ENCODE measurements at places on chromosomes 1 and 21.

DNA sequence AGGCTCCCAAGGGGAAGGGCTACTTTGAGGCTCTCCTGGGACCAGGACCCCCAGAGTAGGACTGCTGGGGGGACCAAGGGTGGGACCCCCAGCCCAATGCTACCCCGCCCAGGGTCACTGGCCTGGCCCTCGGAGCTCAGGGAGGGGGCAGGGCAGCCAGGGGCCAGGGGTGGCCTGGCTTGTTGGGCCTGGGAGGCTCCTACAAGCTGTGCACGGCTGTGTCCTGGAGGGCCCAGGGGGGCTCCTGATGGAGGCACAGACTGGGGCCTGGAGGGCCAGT, 2.2 kb downstream of the HES4 start:
- no peak for DNase-seq

- no peak for DNase-seq
Measured at GRCh38 chr1:180327089-180327488, 97.0 kb downstream of the LHX4 start.

DNA sequence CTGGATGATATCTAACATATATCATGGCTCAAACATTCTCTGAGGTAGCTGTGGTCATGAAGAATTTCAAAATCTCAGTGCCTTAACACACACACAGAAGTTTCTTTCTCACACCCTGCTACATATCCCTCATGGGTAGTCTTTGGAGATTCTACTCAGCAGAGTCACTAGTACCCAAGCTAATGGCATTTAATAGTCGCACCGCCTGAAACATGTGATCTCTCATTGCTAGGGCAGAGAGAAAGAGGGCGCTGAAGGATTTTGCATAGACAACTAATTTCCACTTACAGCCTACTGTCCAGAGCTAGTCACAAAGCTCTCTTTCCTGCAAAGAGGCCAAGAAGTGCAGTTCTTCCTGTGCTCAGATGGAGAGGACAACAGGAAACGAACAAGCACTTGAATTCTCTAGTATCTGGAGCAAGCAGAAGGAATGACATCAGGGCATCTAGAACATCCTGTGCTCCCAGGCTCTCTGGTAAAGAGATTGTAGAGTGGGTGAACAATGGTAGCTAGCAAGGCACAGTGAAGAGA, 183.4 kb upstream of the PTBP2 start:
- no peak for DNase-seq

- DNase-seq, result no peak
Measured at GRCh38 chr21:17442165-17442564, 70.7 kb upstream of the CXADR start.

DNA sequence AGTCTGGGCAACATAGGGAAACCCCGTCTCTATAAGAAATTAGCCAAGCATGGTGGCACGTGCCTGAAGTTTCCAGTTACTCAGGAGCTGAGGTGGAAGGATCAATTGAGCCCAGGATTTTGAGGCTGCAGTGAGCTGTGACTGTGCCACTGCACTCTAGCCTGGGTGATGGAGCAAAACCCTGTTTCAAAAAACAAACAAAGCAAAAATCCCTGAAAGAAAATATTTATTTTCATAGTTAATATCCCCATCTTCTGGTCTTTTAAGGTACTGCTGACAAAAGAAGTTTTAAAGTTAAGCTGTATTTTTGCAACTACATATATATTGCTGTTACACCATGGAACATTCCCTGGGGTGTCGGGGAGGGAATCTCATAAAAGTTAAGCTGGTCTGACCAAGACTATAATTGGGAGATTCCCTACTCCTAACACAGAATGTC, 26.0 kb downstream of the VAMP4 start:
- DNase-seq, result no peak

DNA sequence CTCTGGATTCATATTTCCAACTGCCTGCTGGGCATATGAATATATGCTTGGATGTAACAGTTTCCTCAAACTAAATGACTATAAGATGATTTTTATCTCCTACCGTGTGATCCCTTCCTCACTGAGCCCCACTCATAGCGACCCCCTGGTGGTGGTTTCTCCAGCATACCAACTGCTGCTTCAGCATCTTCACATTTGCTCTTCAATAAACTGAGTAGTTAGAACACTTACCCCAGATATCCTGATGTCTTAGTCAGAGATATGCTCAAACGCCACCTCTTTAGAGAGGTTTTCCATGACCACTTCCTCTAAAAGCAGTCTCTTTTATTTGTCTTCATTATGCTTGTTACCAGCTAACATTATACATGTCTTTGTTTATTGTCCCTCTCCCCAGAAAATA, 10.2 kb upstream of the HNRNPR start:
- no peak for DNase-seq

DNA sequence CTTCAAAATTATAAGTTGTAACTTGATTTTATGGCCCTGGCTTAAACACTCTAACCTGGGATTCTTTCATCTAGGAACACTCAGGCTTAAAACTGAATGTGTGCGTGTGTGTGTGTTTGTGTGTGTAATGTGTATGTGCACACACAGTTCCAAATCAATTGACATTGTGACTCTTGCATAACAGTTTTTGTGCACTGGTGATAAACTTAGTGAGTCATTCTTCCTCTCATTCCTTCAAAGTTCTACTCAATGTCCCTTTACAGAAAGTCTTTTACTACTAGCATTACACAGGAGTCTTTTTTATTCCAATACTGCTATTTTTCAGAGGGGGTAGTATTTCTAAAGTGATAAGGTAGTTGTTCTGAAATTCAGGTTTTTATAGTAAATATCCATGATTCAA, 943.6 kb downstream of the KCNT2 start:
- DNase-seq, result no peak

DNA sequence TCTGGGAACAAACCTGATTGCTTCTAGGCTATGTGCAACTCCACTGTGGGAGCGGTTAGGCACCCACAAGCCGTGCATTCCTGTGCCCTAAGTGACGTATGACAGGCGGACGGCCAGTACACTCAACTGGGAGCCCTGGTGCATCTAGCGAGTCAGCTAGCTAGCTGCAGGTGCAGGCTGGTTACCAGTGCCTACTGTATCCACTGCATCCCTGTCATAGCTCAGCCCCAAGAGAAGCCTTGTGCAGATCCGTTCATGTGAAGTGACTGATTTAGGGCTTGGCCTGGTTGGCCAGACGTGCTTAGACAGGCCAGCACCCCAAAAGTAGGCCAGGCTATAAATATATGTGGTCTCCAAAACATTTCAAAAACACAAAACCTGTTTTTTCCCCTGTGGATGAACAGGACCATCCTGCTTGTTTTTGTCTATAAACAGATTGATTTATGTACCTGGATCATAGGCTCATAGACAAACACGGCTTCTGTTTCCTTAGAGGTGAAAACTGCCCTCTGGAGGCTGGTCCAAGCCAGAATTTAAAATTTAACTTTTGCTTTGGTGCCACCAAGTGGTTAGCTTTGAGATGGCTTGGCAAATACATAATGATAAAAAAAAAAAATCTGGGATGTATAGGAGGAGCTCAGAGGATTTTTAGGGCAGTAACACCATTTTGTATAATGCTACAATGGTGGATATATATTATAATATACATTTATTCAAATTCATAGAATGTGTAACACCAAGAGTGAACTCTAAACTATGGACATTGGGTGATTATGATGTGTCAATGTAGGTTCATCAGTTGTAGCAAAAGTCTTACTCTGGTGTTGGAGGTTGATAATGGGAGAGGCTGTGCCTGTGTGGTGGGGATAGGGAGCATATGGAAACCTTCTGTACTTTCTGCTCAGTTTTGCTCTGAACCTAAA, 68.5 kb downstream of the GIPC2 start:
- no peak for DNase-seq

DNA sequence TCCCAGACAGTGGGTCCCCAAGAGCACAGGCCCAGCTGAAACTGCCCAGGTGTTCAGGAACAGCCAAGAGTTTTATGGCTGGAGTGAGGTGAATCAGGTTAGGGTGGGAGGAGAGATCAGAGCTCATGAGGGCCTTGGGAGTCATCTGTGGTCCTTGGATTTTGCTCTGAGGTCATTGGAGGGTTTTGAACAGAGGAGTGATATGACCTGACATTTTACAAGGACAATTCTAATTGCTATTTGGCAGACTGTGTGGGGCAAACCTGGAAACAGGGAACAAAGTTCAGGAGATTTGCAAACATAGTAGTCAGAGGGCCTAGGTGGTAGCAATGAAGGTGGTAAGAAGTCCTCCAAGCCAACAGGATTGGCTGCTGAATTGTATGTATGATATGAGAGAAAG, 31.1 kb upstream of the LRRN2 start:
- no peak for DNase-seq

- DNase-seq, result no peak
Measured at GRCh38 chr1:180982422-180982821, 40.2 kb downstream of the STX6 start.

DNA sequence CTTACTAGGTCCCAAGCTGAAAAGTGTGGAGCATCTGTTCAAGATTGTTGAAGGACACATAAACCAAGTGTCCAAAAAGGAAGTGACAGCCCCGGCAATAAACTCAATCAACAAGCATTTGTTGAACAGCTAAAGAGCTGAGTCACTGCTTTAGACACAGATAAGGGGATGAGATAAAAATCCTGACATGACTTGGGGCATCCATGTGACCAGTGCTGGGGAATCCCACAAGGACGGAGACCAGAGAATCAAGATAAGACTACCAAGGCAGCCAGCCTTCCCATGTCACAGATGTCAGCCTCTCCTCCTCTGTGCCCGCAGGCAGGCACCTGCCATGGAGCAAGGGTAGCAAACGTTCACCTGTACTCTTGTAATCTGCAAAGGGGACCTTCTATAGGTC, 118.6 kb upstream of the KAZN start:
- DNase-seq, result no peak

DNA sequence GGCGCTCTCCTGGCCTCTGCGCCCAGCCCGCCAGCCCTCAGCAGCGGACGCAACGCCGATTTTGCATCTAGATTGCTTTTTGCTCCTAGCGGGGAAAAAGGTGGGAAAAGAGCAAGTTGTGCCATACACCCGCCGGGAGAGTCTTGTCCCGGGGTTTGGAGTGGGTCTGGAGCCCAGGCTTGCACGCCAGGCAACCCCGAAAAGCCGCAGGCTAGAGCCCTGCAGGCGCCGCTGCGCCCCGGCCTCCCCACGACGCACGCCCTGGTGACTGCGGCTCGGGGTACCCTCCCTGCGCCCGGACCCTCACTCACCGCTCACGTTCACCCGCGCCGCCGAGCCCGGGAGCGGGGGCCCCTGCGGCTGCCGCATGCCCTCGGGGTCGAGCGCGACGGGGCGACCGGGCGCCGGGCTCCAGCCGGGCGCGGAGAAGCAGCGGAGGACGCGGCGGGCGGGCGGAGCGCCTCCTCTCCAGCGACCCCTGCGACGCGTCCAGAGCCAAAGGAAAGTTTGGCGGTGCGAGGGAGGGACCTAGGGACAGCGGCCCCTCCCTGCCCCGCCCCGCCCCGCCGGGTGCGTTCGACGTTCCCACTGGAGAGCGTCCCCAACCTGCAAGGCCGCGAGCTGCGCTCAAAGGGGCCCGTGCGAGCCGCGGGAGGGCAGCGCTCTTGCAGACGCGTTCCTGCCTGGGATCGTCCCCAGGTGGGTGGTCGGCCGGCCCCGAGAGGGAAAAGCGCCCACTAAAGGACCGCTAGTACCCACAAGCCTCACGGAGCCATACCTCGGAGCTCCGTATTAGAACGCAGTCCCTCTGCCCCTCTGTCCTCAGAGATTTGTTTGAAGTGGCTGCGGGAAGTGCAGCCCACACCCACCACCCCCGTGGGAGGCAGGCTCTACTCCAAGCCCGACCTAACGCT, at the start of gene LPAR3:
Gene LPAR3 (minus strand): TSS at position 502 of the 914 bp plus-strand sequence. CDS start 27,086 bp downstream, outside the sequence.
- no peak for DNase-seq

- no peak for DNase-seq
Measured at GRCh38 chr1:202235003-202235660, 41.5 kb downstream of the LGR6 start.

- DNase-seq, result no peak
Measured at GRCh38 chr1:53409695-53410094, 49.5 kb upstream of the DMRTB1 start.

GRCh38 chr1:118116909-118117308, 68.1 kb downstream of the SPAG17 start:
- no peak for DNase-seq

GRCh38 chr1:33970148-33970825, 106.4 kb downstream of the HMGB4 start:
- no peak for DNase-seq

DNA sequence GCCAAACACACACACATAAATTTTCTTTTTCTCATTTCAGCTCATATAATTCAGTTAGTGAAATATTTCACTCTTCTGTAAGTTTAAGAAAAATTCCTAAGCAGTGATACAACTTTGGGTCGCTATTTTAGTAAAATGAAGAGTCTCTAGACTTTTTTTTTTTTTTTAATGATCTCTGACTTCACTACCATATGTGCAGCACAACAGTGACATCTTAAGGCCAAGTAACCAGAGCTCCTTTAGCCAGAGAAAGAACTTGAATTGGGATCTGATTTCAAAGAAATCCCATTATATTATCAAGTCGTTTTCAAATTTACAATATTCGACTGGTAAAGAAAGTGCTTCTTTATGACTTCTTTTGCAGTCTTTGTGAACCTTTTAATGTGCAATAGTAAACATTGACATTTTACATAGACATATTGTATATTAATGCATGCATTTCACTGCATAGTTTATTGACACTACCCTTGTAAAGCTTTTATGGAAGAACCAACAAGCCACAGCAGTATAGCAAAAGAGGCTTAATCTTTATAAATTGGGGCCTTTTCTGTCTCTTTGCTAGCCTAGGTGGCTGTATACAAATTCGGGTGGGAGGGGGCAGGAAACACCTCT, 62.2 kb downstream of the LRRC40 start:
- DNase-seq, result no peak

GRCh38 chr1:184352776-184353175, 34.1 kb upstream of the C1orf21 start:
- DNase-seq, result no peak

- DNase-seq, result no peak
Measured at GRCh38 chr21:32994305-32994704, 31.4 kb upstream of the OLIG2 start.

DNA sequence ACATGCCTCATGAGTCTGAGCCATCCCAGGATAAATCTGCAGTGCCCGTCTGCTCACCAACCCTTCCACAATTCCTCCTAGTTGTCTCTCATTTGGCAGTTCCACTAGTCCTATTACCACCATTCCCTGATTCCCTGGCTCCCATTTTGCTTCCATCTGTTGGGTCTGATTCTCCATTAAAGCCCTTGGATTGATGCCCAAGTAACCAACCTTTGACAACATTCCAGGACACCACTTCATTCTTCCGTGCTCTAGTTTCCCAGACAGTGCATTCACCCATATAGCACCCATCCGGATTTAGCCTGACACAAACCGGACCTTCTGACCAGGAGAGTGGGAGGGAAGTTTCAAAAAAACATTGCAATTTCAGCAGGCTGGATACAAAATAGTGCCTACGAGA, 189.4 kb upstream of the PALMD start:
- DNase-seq, result no peak

GRCh38 chr1:160256396-160257046, 5.8 kb downstream of the DCAF8 start:
- no peak for DNase-seq

GRCh38 chr1:236994450-236994849, 9.8 kb downstream of the MT1HL1 start:
- DNase-seq, result no peak

- no peak for DNase-seq
Measured at GRCh38 chr1:201498621-201499020, 8.3 kb downstream of the CSRP1 start.

GRCh38 chr1:45862008-45862407, 58.6 kb downstream of the MAST2 start:
- no peak for DNase-seq

GRCh38 chr1:184945029-184945428, 29.3 kb downstream of the NIBAN1 start:
- no peak for DNase-seq

Measured in NK-92 treated with Interleukin-12 subunit alpha and Interleukin-12 subunit beta, amount 100 ng/mL, for 24 hours (cell line).